ENCODE measurements at places on chromosomes 7 and 10. TPM values are rescaled to one million over a fixed set of nuclear protein-coding genes. Genes with fewer than 3 reads are reported as not detected.

Gene OR2A12
- polyA plus RNA-seq, result not detected

DNA sequence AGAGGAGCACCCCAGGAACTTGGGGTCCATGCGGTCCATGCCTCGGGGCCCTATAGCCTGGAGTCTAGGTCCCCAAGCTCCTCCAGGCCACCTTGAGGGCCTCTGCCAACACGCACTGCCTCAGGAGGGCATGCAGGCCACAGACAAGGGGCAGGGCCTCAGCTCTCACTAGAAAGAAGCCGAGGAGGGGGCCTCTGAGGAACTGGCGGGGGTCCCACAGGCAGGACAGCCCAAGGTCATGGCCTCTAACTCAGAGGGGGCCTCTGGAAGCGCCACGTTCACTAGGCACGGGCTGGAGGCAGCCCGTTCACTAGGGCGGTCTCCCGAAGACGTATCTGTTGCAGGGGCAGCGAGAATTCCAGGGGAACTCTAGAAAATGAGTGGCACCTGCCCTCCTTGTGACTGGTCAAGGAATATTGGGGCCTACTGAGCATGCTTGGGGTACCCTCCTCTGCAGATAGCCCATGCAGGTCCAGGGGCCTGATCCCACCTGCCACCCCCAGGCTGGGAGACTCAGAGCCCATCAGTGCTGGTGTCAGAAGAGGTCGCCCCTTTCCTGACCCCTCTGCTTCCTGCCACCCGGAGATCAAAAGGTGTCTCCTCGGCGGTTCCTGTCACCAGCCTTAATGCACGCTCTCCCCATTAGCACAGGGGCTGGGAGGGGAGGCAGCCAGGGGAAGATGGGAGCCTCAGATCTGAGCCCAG lies 86.7 kb upstream of the RET start:
- no peak for DNase-seq

DNA sequence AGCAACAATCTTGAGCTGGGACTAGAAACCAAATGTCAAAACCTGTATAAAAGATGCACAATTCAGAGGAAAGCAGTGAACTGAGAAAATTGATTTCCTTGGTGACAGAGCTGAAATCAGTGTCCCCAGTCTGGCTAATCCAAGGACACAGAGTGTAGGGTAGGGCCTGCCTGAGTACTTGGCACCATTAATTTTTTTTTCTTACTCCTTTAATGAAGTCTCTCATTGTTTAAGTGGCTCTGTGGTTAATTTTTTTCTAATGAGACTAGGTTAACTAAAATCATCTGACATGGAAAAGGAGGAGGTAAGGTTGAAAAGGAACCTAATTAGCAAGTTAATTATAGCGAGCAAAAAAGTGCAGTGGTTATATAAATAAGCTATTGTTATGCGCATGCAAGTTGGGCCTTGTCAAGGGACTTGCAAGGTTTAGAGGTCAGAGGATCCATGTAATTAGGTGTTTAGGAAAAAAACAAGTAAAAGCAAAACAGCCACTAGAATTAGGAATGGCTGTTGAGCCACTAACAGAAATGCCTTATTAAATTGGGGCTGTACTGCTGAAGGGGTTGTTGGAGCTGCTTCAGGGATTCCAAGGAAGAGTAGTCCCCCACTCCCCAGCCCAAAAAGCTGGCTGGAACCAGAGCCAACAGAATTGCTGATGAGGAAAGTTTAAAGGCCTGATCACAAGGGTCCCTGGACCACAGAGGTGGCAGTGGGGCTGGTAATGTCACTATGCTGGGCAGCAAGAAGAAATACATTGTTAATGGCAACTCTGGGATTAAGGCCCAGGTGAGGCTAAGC lies 58.9 kb upstream of the STRIP2 start:
- DNase-seq, result no peak

GRCh38 chr7:139618482-139619366 lies 95.2 kb downstream of the CLEC2L start:
- peak; percentile 9 for DNase-seq

Gene C7orf33
- polyA plus RNA-seq, result not detected

Gene ITPRID1
- polyA plus RNA-seq, result not detected

- peak; percentile 56 for DNase-seq
Measured at GRCh38 chr7:124700655-124701054, 64.9 kb downstream of the GPR37 start.

DNA sequence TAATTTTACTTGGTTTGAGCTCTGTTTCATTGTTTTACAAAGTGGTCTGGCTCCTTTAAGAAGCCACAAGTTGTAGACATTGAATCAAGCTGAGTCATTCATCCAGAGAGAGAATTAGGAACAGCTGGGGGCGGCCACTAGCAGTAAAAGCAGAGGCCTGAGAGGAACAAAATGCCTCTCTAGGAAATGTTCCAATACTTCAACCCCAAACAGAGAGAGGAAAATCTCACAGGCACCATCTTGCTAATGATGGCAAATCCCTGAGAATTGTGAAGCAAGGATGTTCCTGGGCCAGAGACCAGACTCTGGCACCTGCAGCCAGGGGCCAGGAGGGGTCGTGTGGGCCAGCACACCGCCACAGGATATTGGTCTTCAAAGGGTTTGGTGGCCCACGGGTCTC lies 26.5 kb upstream of the TRIL start:
- DNase-seq, result no peak

DNA sequence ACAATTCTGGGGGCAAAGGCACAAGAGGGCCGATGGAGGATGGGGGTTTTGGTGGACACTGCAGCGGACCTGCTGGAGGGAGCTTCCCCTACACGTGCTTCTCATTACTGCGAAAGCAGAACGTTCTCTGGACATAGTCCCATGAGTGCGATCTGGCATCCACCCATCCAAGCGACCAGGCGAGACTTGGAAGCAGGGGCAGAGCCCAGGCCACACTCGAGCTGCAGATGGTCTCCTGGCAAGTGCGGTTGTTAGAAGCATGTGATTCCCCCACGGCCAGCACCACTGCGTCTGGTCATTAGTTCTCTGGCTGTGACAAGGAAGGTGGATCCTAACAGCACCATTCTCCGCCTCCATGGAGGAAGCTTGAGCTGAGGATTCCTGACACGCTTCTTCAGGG lies 118.4 kb upstream of the TCERG1L start:
- DNase-seq, result no peak

GRCh38 chr7:83691095-83691494 lies 42.2 kb upstream of the SEMA3E start:
- DNase-seq, result no peak

Gene PRF1
- polyA plus RNA-seq, result not detected

GRCh38 chr7:69839782-69840181 lies 241.5 kb downstream of the AUTS2 start:
- DNase-seq, result no peak

DNA sequence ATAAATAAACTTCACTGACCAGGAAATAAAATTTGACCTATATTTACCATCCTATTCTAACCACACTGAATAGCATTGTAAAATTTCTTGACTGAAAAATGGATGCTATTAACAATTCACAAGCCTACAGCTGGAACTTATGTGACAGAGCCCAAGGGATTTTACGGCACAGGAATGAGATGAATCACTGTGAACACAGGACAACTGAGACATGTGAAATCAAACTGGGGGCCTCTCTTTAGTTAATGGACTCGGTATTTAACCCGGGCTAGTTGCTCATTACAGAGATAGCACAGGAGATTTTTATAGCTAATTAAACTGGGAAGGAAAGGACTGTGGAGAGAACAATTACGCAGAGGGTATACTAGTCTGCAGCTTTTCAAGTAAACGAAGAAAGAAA lies 100.6 kb downstream of the MICU1 start:
- DNase-seq, result no peak

DNA sequence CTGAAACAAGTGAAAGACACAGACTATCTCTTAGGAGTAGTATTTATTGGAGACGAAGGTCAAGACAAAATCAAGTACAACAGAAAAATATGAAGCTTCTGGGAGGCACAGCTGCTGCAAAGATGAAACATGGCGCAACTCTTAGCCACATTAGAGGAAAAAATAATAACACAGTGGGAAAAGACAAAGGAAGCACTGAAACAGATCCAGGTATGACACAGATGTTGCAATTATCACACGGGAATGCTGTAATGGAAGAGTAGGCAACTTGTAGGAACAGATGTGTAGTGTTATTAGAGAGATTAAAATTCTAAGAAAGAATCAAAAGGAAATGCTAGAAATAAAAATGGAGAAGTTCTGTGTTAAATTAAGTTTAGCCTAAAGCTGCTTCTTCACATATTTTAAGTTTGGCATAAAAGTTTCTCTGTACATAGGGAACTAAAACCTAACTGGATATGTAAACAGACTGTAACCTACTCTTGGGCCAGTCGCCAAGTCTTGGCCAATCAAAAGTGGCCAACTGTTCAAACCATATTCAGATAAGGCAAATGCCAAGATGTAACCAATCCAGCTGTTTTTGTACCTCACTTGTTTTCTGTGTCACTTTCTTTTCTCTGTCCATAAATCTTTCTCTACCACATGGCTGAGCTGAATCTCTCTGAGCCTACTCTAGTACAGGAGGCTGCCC lies 1132.0 kb upstream of the LRRTM3 start:
- no peak for DNase-seq

Gene UCN3
- not detected for polyA plus RNA-seq

DNA sequence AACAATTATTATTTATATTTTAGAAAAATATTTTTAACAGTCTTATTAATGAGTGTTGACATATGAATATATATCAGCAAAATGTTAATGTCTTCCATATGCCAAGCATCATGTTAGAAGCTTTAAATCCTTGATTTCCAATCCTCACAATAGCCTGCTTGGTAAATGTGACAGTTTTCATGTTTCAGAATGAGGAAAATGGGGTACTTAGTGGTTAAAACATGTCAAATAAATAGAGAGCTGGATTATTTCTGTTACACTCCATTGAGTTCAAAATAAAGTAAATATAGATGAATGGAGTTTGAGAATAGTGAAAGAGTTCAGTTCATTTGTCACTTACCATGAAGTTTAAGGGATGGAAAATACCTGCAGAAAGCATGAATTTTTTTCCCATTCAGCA lies 377.4 kb downstream of the MALRD1 start:
- no peak for DNase-seq

Gene H2BK1
- polyA plus RNA-seq, result not detected

- DNase-seq, result peak; percentile 85
Measured at GRCh38 chr7:118080947-118081346, 103.0 kb upstream of the LSM8 start.

Gene LOXL4
- 0.01 TPM for polyA plus RNA-seq

DNA sequence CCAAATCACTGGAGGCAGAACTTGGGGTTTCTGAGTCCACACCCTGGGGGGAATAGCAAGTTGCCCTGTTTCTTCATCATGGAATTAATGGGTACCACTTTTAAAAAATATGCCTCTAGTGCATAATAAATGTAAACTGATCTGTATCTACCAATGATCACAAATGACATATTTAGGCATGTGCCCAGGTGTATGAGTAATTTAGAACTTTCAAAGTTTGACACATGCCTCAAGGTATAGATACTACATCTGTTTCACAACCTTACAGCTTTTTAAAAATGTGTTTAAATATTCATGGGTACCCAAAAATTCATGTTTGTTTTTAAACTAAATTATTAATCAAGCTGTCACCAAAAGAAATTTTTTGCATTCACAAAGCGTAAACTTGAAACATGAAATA lies 226.0 kb downstream of the KIAA1217 start:
- DNase-seq, result no peak

Gene FZD1
- 1.3 TPM for polyA plus RNA-seq

Gene GJD4
- polyA plus RNA-seq, result not detected

Gene DDX21
- polyA plus RNA-seq, result 88.1 TPM

Gene ELN
- polyA plus RNA-seq, result not detected

- DNase-seq, result no peak
Measured at GRCh38 chr7:54995610-54996363, 23.0 kb upstream of the EGFR start.

- no peak for DNase-seq
Measured at GRCh38 chr10:91422915-91423314, 12.8 kb downstream of the HECTD2 start.

DNA sequence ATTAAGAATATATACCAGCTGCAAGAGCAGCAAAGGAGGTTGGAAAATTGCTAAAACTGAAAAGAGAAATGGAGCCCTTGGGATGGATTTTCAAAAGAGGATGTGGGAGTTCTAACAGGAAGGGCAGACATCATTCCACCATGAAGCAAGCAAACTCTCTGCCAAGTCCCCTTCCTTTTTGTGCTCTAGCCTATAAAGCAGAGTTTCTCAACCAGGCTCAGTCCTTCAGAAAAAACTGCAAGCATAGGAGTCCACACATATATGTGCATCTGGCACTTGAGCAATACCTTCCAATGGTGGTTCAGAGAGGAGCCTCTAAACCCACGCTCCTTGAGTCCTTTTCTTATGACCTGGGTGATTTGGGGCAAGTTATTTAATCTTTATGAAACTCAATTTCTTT lies 98.6 kb upstream of the MKX start:
- DNase-seq, result no peak

Gene OPN4
- polyA plus RNA-seq, result not detected

Gene TPST1
- 31.5 TPM for polyA plus RNA-seq

DNA sequence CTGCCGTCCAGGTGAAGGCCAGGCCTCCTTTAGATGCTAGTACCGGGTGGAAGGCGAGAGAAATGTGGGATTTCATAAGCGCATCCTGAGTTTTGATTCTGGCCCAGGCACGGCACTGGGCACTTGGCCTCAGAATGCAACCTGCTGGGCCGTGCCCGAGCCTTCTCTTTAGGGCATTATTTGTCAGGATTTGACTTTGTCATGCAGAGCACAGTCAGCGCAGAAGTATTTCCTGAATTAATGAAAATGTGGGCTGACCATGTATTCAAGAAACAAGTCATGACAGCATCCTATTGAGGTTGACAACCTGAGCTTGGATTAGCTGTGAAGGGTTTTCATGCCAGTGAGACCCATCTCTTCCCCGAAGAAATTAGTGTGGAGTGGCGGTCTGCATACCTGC lies 34.4 kb downstream of the RCC1L start:
- DNase-seq, result peak; percentile 53

Gene KCNH2
- polyA plus RNA-seq, result not detected

DNA sequence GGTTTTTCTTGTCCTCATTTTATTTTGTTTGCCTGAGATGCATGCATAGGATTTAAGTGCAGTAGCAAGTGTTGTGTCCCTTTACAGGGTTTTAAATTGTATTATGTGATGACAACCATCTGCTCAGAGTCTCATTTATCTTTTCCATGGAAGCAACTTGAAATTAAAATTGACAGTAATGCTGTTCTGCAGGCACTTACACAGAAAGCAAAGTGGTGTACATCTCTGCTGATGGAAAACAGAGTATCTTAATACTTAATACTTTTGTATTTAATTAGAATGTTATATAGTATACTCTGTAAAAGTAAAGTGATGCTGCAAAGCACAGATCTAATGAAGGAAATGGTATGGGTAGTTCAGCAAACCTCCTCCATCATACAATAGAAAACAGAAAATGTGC lies 482.9 kb downstream of the POM121L12 start:
- no peak for DNase-seq

GRCh38 chr7:147535701-147536111 lies 1054.9 kb upstream of the C7orf33 start:
- no peak for DNase-seq

GRCh38 chr10:73992899-73993788 lies 4.8 kb upstream of the VCL start:
- no peak for DNase-seq

Gene GIMAP6
- 0.09 TPM for polyA plus RNA-seq

Gene ANKIB1
- polyA plus RNA-seq, result 37.0 TPM

- no peak for DNase-seq
Measured at GRCh38 chr10:116909307-116909706, 60.0 kb downstream of the ENO4 start.

- no peak for DNase-seq
Measured at GRCh38 chr7:26444555-26444954, 152.9 kb downstream of the SNX10 start.

- no peak for DNase-seq
Measured at GRCh38 chr7:33251301-33251700, 121.9 kb downstream of the BBS9 start.

Measured in keratinocyte (primary cell).